ENCODE measurements at places on chromosomes 16 and 17.

DNA sequence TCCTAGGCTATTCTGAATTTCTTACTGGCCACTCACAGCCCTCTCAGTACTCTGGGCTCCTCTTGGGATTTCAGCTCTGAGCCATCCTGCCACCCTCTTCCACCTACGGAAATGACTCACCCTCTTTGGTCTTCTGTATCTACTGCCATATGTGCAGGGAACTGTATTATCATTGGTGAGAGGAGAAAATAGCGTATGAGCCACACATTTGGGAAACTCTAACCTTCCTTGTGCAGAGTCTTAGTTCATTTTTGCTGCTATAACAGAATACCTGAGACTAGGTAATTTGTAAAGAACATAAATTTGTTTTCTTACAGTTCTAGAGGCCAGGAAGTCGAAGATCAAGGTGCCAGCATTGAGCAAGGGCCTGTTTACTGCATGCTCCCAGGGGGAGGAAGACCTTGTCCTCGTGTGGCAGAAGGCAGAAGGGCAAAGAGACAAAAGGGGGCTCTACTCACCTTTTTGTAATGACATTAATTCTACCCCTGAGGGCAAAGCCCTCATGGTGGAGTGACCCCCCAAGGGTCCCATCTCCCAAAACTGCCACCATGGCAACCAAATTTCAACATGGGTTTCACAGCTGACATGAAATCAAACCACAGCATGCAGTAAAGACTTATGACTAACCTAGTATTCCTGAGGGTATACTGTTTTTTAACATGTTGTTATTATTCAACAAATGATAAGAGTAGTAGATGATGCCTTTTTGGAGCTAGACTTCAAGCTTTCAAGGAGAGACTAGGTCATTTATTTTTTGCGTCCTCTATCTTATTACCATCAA is 191.8 kb downstream of the PRKCA start:
- DNase-seq: no peak

DNA sequence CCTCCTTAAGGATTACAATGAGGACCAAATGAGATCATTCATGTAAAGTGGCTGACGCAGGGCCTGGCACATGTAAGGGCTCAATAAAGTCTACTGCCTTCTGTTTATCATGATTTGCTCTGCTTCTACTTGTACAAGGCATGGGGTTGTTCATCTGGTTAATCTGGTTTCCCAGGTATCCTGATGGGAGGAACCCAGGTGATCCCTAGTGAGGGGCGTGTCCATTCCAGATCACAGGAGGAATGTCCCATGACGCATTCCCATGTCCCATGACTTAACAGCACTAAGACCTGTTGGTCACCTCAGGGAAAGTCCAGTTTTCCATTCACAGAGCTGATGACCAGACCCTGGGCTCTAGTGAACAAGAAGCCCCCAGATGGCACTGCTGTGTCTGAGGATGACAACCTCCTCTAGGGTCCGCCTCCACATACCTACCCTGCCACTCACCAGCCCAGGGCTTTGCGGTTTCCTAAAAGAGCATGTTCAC is 11.5 kb upstream of the TPPP3 start:
- no peak for DNase-seq

GRCh38 chr16:28318042-28318744 is 25.9 kb downstream of the SBK1 start:
- DNase-seq: no peak

GRCh38 chr16:13767215-13767614 is 152.7 kb upstream of the ERCC4 start:
- DNase-seq: no peak

GRCh38 chr17:17959520-17960361 is 12.5 kb downstream of the TOM1L2 start:
- peak; percentile 58 for DNase-seq

GRCh38 chr16:23391381-23392222 is 61.4 kb downstream of the COG7 start:
- no peak for DNase-seq

- DNase-seq: no peak
Measured at GRCh38 chr17:77802333-77802615, 156.2 kb upstream of the TNRC6C start.

GRCh38 chr16:75420987-75421819 is 12.1 kb downstream of the CFDP1 start:
- DNase-seq: peak; percentile 16

- no peak for DNase-seq
Measured at GRCh38 chr17:4788807-4789700, at the start of gene GLTPD2. Gene GLTPD2 (plus strand): TSS chr17:4788964. CDS start chr17:4789012, 48 bp downstream.

- no peak for DNase-seq
Measured at GRCh38 chr17:36133602-36134236, 30.1 kb downstream of the CCL4 start.

DNA sequence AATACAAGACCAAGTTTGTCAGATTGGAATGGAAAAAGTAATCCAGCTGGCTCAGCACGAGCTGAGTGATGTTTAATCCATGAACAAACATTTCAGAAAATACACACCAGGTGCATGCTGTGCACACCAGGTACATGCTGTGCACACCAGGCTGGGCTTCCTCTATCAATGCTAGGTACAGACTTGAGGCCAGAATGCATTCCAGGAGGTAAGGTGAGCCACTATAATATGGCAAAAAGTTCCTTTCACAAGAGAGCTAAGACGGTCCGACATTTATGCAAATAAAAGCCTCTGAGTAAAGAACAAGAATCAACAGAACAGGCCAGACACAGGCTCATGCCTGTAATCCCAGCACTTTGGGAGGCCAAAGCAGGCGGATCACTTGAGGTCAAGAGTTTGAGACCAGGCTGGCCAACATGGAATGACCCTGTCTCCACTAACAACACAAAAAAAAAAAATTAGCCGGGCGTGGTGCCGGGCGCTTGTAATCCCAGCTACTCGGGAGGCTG is 128.2 kb downstream of the ZNF778 start:
- DNase-seq: no peak

DNA sequence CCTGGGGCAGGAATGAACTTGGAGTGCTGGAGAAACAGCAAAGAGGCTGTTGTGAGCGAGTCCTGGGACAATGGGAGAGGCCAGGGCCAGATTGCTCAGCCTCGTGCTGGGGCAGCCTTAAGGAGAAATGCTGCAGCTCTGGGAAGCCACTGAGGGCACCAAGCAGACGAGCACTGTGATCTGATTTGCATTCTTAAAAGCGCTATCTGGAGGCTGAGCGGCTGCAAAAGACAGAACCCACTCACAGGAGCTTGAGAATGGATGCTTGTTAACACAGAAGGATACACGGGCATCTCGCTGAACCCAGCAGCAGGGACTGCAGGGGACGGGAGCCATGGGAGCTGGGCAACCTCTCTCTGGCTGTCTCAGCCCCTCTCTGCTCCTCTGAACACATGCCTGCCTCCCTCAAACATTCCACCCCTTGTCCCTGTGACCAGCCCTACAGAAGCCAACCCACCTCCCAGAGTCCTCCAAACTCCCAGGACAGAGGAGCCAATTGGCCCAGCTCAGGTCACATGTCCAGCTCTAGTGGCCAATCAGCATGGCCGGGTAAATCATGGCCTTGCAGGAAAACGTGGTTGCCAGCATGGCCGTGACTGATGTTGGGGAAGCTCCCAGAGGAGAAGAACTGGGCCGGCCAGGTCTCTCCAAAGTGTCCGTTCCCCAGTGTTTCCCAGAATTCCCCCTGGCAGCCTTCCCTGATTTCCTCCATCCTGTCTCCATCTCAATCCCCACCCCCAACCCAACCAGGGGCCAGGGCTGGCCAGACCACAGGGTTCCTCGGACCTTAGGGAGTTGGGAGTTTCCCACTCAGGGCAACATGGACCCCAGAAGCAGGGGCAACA is 60.3 kb downstream of the GSG1L start:
- DNase-seq: no peak

GRCh38 chr16:20884240-20884556 is 16.0 kb downstream of the DCUN1D3 start:
- DNase-seq: no peak

- DNase-seq: no peak
Measured at GRCh38 chr17:3474212-3474611, 1.6 kb upstream of the ASPA start.

- DNase-seq: no peak
Measured at GRCh38 chr16:48592839-48593429, 17.0 kb downstream of the N4BP1 start.

DNA sequence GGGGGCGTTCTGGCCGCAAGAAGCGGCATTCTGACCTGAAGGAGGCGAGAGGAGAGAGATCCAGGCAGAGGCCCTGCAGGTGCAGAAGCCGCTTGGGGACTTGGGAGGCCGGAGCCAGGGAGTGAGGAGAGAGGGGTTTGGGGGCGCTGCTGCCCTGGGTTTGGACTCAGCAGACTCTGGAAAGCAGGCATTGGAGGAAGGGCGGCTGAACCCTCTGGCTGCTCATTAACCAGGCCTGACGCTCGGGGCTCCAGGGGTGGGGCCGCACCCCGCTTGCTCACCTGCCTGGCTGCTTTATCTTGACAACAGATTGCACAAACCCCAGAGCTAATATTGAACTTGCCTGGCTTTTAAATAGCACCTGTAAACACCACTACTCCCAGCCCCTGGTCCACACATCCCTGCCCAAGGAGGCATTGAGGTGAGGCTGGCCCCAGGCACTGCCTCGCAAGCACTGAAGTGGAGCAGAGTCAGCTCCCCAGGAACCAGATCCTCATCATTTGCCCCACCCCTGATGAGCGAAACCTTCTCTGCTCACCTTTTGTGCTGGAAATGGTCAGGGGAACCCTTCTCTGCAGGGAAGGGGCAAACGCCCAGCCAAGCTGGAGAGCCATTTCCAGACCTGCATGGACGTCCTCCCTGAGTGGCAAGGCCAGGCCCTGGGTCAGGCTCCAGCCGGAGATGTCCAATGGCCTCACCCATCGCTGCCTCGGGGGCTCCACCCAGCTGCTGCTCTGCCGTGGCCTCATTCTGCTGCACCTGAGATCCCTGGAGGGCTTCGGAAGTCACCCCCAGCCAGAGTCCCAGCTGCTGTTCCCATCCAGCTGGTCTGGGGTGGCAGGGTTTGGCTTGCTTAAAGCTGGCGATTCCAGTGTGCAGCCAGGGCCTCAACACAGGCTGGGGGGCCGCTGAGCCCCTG is 190.2 kb upstream of the GSE1 start:
- DNase-seq: no peak

- DNase-seq: peak; percentile 8
Measured at GRCh38 chr16:12573300-12573699, 230.4 kb downstream of the CPPED1 start.

GRCh38 chr16:11025120-11025531 is 80.8 kb downstream of the CLEC16A start:
- no peak for DNase-seq

DNA sequence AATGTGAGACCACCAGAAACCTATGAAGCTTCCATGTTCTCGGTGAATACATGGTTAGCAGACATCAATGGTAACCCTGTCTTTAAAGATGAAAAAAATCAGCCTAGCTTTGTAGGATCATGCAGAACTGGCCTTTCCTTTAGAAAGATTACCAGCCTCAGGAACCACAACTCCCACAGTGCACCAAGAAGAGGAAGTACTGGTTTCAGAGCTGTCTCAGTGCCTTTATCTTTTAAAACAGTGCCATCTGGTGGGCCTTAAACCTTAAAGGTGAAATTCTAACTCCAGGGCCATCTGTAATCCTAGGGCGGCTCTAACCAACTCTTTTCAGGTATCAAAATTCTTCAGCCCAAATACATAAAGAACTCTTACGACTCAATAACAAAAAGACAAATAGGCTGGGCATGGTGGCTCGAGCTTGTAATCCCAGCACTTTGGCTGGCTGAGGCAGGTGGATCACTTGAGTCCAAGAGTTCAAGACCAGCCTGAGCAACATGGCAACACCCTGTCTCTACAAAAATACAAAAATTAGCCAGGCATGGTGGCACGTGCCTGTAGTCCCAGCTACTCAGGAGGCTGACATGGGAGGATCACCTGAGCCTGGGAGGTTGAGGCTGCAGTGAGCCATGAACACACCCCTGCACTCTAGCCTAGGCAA is 5.4 kb downstream of the ATPAF2 start:
- DNase-seq: peak; percentile 71

DNA sequence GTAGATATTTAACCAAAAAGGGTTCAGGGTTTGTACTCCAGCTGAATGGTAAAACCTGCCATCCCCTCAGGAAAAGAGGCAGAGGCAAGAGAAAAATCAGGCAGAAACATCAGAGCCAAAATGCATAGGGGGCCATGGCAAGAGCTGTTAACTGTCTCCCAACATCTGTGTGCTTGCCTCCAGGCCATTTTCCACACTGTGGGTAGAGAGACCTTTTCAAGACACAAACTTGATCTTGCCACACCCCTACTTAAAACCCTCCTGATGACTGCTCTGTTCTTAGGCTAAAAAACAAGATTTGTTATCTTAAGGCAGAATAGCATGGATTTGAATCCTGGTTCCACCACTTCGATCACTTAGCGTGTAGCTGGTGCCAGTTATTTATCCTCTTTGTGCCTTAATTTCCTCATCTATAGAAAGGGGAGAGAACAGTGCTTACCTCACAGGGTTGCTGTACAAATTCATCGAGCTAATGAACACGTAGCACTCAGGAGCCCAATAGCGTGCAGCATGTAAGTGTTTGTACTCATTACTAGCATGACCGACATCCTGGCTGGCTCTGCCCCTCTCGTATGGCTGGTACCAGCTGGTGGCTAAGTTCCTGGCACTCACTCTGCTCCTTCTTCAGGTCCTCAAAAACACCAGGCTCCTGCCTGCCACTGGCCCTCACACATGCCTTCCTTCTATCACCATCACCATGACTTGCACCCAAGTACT is 25.8 kb downstream of the STAT3 start:
- DNase-seq: no peak

Data from CD4-positive, alpha-beta T cell treated with Interleukin-4 for 1 hour (primary cell).